ENCODE measurements at places on chromosomes 11 and 22.

GRCh38 chr22:22362936-22363335 is 118.3 kb downstream of the VPREB1 start:
- no peak for DNase-seq

- DNase-seq = no peak
These were observed 22.4 kb upstream of the CHST1 start for GRCh38 chr11:45687836-45688235.

- DNase-seq = no peak
These were observed 792.0 kb downstream of the KCNA4 start for GRCh38 chr11:29224739-29225384.

DNA sequence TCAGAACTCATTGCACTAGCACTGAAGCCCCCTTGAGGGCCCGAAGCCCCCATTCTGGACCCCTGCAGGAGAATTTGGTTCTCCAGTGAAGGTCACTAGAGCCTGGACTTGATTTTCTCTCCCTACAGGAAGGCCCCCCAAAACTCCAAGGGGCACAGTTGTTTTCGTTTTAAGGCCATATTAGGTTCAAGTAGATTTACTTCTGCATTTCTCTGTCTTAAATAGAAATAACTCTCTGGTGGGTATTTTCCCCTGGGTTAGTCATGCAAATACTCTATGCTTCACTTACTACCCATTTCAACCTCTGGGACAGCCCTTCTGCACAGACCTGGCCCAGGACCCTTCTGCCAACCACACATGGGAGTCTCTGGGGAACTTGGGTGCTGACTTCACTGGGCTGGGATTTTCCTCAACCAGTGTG is 41.6 kb downstream of the WEE1 start:
- DNase-seq = no peak

GRCh38 chr11:12235553-12235946 is 125.2 kb downstream of the MICAL2 start:
- DNase-seq = peak; percentile 35

Measured in fibroblast of mammary gland (primary cell).